A172 (cell line): ENCODE measurements at places on chromosomes 1 and 21.

DNA sequence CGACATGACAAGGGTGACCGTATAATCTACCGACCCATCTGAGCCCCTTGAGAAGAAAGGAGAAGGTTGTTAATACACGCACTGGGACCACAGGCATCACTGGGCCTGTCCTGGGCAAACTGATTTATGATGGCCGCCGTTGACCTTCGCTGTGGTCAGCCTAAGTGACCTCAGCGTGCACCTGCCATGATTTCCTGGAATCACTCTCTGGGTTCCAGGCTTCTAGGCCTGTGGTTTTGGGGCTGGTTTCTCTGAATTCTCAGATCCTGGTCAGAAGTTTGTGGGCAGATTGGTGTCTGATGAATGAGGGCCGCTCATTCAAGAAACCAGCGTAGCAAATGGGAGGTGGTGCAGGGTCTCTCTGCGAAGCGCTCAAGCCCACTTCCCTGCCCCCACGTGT lies 64.0 kb downstream of the SIK1 start:
- DNase-seq: peak; percentile 68

- no peak for DNase-seq
These were observed 52.8 kb downstream of the FMO4 start for GRCh38 chr1:171366816-171367215.

DNA sequence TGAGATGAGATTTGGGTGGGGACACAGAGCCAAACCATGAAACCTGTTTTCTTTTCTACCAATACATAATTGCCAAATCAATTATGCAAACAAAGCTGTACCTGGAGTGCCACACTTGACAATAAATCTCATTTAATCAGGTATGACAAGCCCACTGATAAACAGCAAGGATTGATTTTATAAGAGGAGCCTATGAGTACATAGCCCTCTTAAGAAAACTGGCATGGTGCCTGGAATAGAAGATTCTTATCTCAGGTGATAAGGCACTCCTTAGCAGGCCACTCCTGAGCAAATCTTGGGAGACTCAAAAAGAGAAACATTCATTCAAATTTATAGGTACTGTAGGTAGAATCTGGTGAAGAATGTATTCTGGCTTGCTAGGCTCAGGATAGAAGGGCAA lies 28.6 kb upstream of the PDE4B start:
- DNase-seq: no peak

DNA sequence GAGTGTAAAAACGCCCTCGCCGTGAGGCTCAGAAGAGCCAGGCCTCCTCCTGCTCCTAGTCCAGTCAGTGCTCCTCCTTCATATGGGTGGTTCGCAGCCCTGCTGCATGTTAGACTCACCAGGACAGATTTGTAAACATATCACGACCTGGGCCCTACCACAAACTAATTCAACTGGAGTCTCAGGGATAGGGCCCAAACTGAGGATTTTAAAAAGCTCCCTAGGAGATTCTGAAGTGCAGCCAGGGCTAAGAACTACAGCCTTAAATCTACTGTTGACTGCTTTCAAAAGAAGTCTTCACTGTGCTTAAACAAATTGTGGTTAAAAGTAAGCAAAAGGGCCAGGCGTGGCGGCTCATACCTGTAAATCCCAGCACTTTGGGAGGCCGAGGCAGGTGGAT lies 57.0 kb downstream of the CAMTA1 start:
- no peak for DNase-seq
